Epithelial cell of prostate (primary cell): ENCODE measurements at places on chromosomes 1 and 21.

DNA sequence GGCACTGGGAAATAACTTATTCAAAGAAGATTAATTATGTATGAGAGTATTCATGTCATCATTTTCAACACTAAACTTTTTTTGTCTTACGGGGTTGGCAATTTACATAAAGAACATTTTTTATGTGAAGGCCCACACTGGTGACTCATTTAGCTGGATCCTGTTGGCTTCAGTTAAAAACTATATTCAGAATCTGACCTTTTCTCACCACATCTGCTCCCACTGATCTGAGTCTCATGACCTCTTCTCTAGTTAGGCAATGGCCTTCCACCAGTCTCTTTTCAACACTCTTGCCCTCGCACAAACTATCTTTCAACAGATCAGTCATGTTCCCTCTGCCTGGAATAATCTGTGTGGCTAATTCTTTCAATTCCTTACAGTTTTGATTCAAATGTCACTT, 53.4 kb downstream of the TMPRSS15 start:
- DNase-seq = no peak

- no peak for DNase-seq
Measured at GRCh38 chr1:224333309-224333926, 3.4 kb upstream of the NVL start.

DNA sequence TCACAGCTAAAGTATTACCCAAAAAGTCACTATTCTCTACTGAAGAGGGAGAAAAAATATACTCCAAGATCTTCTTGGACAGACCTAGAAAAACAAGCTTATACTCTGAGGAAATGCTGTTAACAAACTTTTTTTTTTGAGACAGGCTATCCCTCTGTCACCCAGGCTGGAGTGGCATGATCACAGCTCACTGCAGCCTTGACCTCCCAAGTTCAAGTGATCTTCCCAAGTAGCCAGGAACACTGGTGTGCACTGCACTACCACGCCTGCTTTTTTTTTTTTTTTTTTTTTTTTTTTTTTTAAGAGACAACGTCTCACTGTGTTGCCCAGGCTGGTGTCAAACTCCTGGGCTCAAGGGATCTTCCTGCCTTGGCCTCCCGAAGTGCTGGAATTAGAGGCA, 17.3 kb downstream of the GLRX2 start:
- no peak for DNase-seq

- DNase-seq = no peak
Measured at GRCh38 chr1:158334526-158335212, 3.3 kb upstream of the CD1B start.

DNA sequence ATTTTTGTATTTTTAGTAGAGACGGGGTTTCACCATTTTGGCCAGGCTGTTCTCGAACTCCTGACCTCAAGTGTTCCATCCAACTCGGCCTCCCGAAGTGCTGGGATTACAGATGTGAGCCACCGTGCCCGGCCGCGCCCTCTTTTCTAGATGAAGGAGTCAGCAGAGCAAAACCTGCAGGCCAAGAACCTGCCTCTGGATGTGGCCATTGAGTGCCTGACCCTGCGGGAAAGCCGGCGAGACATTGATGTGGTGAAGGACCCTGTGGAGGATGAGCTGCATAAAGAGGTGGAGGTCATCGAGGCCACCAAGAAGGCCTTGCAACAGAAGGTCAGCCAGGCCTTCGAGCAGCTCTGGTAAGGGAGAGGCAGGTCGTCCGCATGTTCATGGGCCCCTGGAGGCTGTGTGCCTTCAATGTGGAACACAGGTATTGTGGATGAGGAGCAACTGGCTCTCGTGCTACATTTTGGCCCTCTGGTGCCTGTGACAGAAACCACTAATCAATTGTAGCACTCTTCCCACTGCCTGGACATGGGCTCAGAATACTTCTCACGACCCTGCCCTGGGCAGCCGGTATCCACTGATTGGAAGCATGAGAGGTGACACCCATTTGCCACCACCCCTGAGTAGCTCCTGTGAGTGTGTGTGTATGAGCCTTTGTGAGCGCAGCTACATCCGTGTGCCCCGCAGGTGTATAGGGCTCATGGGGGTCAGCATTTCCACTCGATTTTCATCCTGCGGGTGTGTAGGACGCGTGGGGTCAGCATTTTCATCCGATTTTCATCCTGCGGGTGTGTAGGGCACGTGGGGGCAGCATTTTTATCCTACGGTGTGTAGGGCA, 2.0 kb downstream of the TEKT2 start:
- no peak for DNase-seq

GRCh38 chr21:38626306-38626705, 128.0 kb upstream of the ERG start:
- DNase-seq = no peak

GRCh38 chr21:17512253-17513213, at the start of gene CXADR:
TSS of gene CXADR (plus strand) at chr21:17513043. CDS start at chr21:17513130, 87 bp downstream.
- no peak for DNase-seq

DNA sequence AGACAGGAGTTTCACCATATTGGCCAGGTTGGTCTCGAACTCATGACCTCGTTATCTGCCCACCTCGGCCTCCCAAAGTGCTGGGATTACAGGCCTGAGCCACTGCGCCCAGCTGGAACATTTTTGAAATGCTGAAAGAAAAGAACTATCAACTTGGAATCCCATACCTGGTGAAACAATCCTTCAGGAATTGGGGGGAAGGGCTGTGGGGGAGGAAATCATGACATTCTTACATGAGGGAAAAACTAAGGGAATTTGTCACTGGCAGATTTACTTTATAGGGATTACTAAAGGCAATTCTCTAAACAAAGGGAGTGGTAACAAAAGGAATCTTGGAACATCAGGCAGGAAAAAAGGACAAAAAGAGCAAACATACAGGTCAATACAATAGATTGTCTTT, 25.8 kb downstream of the NDUFS5 start:
- DNase-seq = no peak

DNA sequence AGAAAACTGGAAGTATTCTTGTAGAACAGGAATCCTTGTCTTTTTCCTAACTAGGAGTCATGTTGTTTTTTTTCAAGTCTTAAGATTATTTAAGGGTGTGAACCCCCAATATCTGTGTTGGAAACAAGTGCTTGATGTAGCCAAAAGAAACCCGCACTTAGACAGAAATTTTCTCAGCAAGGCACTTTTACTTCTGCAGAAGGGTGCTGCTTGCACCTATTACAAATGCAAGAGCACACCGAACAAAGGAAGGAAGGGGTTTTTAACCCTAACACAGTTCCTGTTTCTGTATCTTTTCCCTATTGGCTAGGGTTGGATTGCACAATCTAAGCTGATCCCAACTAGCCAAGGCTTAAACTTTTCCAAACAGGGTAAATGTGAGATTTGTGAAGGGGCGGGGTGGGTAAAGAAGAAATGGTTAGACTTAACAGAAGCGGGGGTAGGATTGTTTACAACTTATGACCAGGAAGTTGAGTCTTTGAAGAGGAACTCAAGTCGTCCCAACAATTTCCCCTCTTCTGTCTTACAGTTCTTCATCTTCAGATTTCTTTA, 75.1 kb downstream of the ZFYVE9 start:
- DNase-seq = no peak

DNA sequence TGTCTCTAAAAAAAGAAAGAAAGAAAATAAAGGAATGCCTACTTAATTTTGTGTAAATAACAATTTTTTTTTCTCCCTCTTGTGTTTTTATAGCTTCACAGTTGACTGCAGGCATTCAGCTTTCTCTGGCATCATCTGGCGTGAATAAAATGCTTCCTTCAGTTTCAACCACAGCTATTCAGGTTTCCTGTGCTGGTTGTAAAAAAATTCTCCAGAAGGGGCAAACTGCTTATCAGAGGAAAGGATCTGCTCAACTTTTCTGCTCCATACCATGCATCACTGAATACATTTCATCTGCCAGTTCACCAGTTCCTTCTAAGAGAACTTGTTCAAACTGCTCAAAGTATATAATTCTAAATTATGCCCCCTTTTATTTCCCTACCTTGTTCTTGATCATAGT, 18.0 kb downstream of the ZMYM1 start:
- DNase-seq = no peak

GRCh38 chr21:36369064-36369685, 16.0 kb upstream of the CHAF1B start:
- no peak for DNase-seq
